ENCODE measurements at places on chromosomes 6 and 20. TPM values are rescaled to one million over a fixed set of nuclear protein-coding genes. Genes with fewer than 3 reads are reported as not detected.

DNA sequence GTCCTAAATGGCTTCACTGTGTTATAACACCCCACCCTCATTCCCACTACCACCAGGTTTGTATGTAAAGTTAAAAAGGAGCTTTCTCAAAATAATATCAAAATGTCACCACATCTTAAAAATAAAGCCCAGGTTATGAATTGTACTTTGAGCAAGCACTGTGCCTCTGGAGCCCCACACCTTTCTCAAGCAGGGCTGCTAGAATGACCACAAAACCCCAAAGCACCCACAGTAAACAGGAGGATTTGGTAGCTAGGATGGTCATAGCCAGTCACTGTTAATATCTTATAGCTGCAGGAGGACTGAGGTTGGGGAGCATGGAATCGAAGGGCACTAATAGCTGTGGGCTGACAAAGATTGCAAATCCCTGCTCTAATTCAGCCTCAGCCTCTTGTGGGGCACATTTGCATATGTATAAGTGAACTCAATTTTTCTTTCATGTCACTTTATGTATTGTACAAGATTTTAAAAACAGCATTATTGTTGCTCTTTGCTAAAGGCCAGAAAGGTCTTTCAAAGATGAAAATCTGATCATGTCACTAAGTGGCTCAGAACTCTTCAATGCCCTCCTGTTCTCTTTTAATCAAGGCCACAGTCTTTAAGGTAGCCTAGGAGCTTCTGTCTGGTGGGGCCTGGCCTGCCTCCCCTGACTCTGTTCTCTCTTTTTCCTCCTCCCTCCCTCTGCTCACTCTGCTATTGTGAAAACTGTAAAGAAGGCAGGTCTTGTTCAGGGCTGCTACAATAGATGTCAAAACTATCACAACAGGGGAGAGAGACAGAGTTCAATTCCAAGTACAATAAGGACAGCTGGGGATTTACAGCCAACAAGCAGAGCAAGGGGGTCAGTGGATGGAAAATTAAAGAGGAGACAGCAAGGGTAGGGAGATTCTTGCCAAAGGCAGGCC lies 101.6 kb downstream of the TMEM200A start:
- DNase-seq, result no peak
- no peaks in the 10 kb centered on the region for H3K27me3 ChIP-seq
- H3K27ac ChIP-seq, result no peak overlapping the region

The ESR1 gene
- total RNA-seq, result 59.9 TPM

The ME1 gene
- 14.4 TPM for total RNA-seq

The LINC00237 gene
- not detected for total RNA-seq

DNA sequence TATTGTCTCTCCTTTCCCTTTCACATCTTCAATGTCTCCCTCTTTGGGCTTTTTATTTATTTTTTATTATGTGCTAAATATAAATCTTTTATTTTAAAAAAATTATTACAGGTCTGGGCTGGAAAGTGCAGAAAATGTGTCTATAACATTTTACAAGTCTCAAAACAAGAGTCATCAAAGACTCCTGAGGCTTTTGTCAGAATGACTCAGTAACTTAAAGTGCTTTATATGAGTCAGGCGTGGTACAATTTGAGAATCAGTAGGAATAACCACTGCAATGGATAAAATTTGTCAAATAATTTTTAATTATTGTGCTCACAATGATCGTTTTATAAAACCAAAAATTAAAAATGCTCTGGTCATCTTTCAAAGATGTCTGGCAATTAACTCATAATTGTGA lies 193.9 kb downstream of the MMUT start:
- no peak overlapping the region for H3K4me3 ChIP-seq
- no peaks in the 10 kb centered on the region for H3K27me3 ChIP-seq
- no peak for DNase-seq
- H3K27ac ChIP-seq, result no peak overlapping the region
- no peaks in the 10 kb centered on the region for H3K36me3 ChIP-seq

- no peak overlapping the region for H3K4me3 ChIP-seq
- no peaks in the 10 kb centered on the region for H3K27me3 ChIP-seq
- no peak for DNase-seq
- no peaks in the 10 kb centered on the region for H3K36me3 ChIP-seq
- H3K4me1 ChIP-seq, result no peaks in the 10 kb centered on the region
Measured at GRCh38 chr6:69064226-69064625, 429.1 kb downstream of the ADGRB3 start.

DNA sequence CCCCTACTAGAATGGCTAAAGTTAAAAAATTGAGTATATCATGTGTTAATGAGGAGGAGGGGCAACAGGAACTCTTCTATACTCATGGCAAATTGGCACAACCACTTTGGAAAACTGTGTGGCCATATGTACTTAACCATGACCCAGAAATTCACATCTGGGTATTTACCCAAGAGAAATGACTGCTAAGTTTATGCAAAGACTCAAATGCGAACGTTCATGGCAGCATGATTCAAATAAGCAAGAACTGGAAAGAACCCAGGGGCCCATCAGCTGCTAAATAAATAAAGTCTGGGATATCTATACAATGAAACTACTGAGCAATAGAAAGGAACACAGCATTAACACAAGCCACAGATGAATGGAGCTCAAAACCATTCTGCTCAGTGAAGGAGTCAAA lies 107.6 kb downstream of the MYLK4 start:
- H3K4me3 ChIP-seq, result no peak overlapping the region
- H3K36me3 ChIP-seq, result no peaks in the 10 kb centered on the region
- H3K4me1 ChIP-seq, result no peaks in the 10 kb centered on the region
- no peaks in the 10 kb centered on the region for H3K27me3 ChIP-seq
- no peak overlapping the region for H3K27ac ChIP-seq
- no peak for DNase-seq

DNA sequence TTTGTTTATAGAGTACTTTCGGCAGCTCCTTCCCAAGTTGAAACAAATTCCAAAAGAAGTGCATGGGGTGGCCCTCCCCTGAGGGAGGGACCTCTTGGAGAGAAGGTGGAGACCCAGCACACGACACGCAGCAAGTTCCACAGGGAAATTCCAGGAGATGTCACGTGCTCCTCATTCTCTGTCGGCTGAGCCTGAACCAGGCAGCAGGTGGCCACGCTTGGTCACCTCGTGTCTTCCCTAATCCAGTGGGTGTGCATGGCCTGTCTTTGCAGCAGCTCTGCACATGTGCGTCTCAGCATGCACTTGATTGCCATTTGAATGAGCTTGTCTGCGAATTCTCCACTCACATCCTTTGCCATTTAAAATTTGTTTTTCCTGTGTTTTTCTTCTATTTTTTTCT lies 357.4 kb downstream of the CDH4 start:
- no peak overlapping the region for H3K4me3 ChIP-seq
- no peak overlapping the region for H3K27ac ChIP-seq
- no peak for DNase-seq

DNA sequence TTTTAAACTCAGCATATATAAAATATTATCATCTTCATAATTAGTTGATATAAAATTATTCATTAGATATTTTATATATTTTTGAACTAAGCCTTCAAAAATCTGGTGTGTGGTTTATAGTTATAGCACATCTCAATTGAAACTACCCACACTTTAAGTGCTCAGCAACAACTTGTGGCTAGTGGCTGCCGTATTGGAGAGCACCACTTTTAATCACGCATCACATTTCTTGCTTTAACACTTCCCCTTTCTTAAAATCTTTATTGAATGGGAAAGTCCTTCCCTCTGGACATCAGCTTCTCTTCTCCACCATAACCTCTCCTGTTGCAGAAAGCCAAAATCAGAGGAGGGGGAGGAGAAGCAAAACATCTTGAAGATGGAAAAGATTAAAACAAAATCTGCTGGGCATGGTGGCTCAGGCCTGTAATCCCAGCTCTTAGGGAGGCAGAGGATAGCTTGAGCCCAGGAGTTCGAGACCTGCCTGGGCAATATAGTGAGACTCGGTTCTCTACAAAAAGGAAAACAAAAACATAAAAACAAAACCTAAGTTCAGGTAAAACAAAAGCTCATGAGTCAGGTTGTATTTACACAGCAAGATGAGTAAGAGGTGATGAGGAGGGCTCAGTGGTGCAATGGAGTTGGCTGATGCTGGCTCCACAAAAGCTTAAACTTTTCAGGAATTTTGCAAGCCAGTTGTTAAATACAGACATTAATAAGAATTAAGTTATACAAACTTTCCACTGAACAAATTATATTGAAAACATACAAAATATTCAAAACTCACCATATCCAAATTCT lies 237.0 kb upstream of the SUPT3H start:
- DNase-seq, result no peak
- no peak overlapping the region for H3K4me3 ChIP-seq
- no peaks in the 10 kb centered on the region for H3K36me3 ChIP-seq
- H3K27me3 ChIP-seq, result no peaks in the 10 kb centered on the region
- no peak overlapping the region for H3K27ac ChIP-seq
- H3K4me1 ChIP-seq, result no peaks in the 10 kb centered on the region

GRCh38 chr6:7624796-7625710 lies 35.1 kb downstream of the SNRNP48 start:
- no peaks in the 10 kb centered on the region for H3K27me3 ChIP-seq
- H3K4me1 ChIP-seq, result no peaks in the 10 kb centered on the region
- no peak overlapping the region for H3K4me3 ChIP-seq
- no peak overlapping the region for H3K27ac ChIP-seq
- DNase-seq, result no peak

- no peaks in the 10 kb centered on the region for H3K27me3 ChIP-seq
- H3K4me3 ChIP-seq, result no peak overlapping the region
- H3K4me1 ChIP-seq, result no peaks in the 10 kb centered on the region
- H3K36me3 ChIP-seq, result no peaks in the 10 kb centered on the region
Measured at GRCh38 chr20:14580418-14581074, 243.1 kb upstream of the FLRT3 start.

All from right lobe of liver (tissue), 6 donors.